ENCODE measurements at places on chromosomes 1 and 21. TPM values are rescaled to one million over a fixed set of nuclear protein-coding genes. Genes with fewer than 3 reads are reported as not detected.

AK5 gene
- total RNA-seq = 29.9 TPM

CD1E gene
- total RNA-seq = not detected

ZZZ3 gene
- total RNA-seq = 115 TPM

SVBP gene
- total RNA-seq = 32.8 TPM

STYXL2 gene
- total RNA-seq = 0.36 TPM

NUDT17 gene
- total RNA-seq = 4.5 TPM

SYT2 gene
- total RNA-seq = 13.2 TPM

CFAP126 gene
- total RNA-seq = 1.4 TPM

DNM3 gene
- total RNA-seq = 84.7 TPM

FCRL5 gene
- not detected for total RNA-seq

KCNA3 gene
- 15.2 TPM for total RNA-seq

PTPN7 gene
- total RNA-seq = 0.09 TPM

LCK gene
- 0.64 TPM for total RNA-seq

PPP1R12B gene
- 56.8 TPM for total RNA-seq

C1orf141 gene
- not detected for total RNA-seq

ZNF683 gene
- total RNA-seq = not detected

COL24A1 gene
- 15.2 TPM for total RNA-seq

SLC2A1 gene
- total RNA-seq = 50.2 TPM

ACKR1 gene
- total RNA-seq = 4.2 TPM

ETNK2 gene
- 14.6 TPM for total RNA-seq

RAB7B gene
- 0.54 TPM for total RNA-seq

APOBEC4 gene
- not detected for total RNA-seq

LIN28A gene
- not detected for total RNA-seq

MTARC1 gene
- 11.3 TPM for total RNA-seq

YIPF1 gene
- total RNA-seq = 14.6 TPM

SLC5A9 gene
- total RNA-seq = not detected

TAL1 gene
- total RNA-seq = 2.7 TPM

RGS8 gene
- total RNA-seq = 75.3 TPM

SLC35D1 gene
- 14.2 TPM for total RNA-seq

RER1 gene
- total RNA-seq = 32.4 TPM

JAM2 gene
- 28.4 TPM for total RNA-seq

CFHR4 gene
- not detected for total RNA-seq

EDN2 gene
- not detected for total RNA-seq

SPRR2D gene
- not detected for total RNA-seq

TMPRSS15 gene
- 0.18 TPM for total RNA-seq

CD5L gene
- total RNA-seq = 0.27 TPM

GJA8 gene
- not detected for total RNA-seq

PDPN gene
- total RNA-seq = 18.8 TPM

TPTE gene
- not detected for total RNA-seq

C1orf53 gene
- total RNA-seq = 0.82 TPM

PODN gene
- total RNA-seq = 8.9 TPM

DEPDC1 gene
- 7.3 TPM for total RNA-seq

NR1I3 gene
- total RNA-seq = not detected

MASP2 gene
- 0.18 TPM for total RNA-seq

CHRNB2 gene
- 16.2 TPM for total RNA-seq

SYT14 gene
- 49.5 TPM for total RNA-seq

CFAP45 gene
- total RNA-seq = 1.1 TPM

C8B gene
- not detected for total RNA-seq

EPHA8 gene
- 15.2 TPM for total RNA-seq

FAM167B gene
- total RNA-seq = 0.54 TPM

PLCH2 gene
- total RNA-seq = 13.3 TPM

LCE2A gene
- not detected for total RNA-seq

DISP1 gene
- 11.2 TPM for total RNA-seq

TNNT2 gene
- total RNA-seq = not detected

OR10Z1 gene
- not detected for total RNA-seq

FLG gene
- total RNA-seq = under 0.01 TPM

RHOU gene
- 34.0 TPM for total RNA-seq

KIAA1614 gene
- 8.2 TPM for total RNA-seq

RNU1-3 gene
- 40,842 TPM for total RNA-seq

S100A9 gene
- total RNA-seq = 9.0 TPM
